ENCODE measurements at places on chromosomes 4 and X.

GRCh38 chr4:83536362-83537272, 709 bp downstream of the GPAT3 start:
- DNase-seq = no peak

GRCh38 chr4:113042502-113042901, 7.0 kb upstream of the ANK2 start:
- no peak for DNase-seq

GRCh38 chr4:34293459-34293858, 1950.9 kb downstream of the ARAP2 start:
- peak; percentile 13 for DNase-seq

- no peak for DNase-seq
Measured at GRCh38 chr4:52995360-52996030, 133.4 kb downstream of the RASL11B start.

- no peak for DNase-seq
Measured at GRCh38 chrX:114050075-114050796, 533.6 kb upstream of the HTR2C start.

DNA sequence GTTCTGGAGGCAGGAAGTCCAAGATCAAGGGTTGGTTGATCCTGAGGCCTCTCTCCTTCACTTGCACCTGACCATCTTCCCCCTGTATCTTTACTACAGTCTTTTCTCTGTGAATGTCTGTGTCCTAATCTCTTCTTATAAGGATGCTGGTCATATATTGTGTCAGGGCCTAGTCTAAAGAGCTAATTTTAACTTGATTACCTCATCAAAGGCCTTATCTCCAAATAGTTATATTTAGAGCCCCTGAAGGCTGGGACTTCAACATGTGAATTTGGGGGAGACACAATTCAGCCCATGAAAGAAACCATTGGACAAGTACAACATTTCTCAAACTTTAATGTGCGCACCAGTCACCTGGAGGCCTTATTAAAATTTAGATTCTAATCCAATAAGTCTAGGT, 62.8 kb upstream of the DYNLT3 start:
- DNase-seq = no peak

DNA sequence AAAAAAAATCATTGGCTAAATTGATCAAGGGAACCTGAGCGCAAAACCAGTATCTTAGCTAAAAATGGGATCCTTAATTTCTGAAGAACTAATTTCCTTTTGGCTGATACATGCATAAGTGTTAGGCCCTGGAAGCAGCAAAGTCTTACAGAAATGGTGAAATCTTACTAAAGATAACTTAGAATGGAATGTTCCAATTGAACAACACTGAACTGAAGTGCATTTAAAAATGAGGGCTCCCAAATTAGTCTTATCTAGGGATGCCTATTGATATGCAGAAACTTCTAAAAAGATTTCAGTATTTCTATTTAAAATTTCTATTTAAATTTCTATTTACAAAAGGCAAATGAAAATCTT, 120.7 kb upstream of the BANK1 start:
- DNase-seq = no peak

DNA sequence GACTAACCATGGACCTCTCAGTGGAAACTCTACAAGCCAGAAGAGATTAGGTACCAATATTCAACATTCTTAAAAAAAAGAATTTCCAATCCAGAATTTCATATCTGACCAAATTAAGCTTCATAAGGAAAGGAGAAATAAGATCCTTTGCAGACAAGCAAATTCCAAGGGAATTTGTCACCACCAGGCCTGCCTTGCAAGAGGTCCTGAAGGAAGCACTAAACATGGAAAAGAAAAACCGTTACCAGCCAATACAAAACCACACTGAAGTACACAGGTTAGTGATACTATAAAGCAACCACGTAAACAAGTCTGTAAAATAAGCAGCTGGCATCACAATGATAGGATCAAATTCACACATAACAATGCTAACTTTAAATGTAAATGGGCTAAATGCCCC, 156.6 kb downstream of the FAM13A start:
- DNase-seq = peak; percentile 35

DNA sequence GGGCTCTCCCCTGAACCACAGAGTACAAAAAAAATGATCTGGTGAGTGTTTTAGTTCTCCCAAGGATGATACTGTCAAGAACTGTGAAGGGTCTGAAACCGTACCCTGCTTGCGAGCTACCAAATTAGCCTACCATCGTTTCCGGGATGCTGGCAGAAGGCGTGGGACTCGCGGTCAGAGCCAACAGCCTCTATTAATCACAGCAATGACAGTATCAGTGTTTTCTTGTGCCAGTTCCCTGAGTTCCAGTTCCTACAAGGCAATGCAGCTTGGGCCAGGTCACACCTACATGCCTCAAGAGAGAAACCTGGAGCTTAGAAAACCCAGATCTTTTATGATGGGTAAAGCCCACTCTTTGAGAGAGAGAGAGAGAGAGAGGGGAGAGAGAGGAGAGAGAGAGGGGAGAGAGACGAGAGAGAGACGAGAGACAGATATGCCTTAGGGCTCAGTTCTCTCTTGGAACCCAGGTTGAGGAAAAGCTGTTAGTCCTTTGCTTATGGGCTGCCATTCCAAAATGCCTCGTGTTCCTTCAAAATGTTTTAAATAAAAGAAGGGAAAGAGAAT, 327.8 kb downstream of the ARHGAP10 start:
- no peak for DNase-seq

DNA sequence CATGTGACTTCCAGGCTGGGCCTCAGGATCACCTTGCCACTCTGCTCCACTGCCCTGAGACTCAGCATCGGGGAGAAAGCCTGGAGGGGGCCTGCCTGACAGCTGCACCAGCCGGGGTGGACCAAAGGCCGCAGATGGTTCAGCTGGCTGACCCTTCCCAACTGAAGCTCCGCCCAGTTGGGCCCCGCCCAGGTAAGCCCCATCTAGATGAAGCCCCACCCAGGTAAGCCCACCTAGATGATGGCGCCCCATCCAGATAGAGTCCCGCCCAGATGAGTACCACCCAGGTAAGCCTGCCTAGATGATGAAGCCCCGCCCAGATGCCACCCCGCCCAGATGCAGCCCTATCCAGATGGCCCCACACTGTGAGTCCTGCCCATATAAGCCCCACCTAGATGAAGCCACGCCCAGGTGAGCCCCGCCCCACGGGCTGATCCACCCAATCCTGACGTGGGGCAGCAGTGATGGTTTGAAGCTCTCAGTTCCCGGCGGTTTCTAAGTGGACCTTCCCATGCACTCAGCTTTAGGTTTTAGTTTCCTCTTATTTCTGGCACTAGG, 10.0 kb downstream of the ZFYVE28 start:
- DNase-seq = peak; percentile 35

DNA sequence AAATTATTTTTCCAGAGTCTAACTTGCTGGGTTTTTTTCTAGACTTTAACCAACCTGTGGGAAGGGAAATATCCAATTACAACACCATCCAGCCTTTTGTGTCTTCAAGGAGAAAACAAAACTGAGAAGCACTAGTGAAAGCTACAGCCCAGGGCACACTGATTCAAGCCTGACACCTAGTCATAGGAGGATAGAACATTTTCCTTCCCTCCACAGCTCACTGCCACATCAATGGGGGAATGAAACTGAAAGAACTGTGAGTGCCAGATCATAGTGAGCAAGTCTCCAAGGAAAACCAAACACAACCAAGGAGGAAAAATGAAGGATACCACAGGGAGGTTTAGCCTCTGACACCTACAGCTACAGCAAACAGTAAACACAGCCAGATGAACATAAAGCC, 43.3 kb upstream of the MAGEA8 start:
- no peak for DNase-seq

GRCh38 chr4:18318682-18319388, 297.3 kb upstream of the LCORL start:
- DNase-seq = peak; percentile 1

- no peak for DNase-seq
Measured at GRCh38 chrX:72470117-72470516, 102.5 kb downstream of the HDAC8 start.

GRCh38 chr4:95050980-95051701, 293.4 kb downstream of the BMPR1B start:
- no peak for DNase-seq

DNA sequence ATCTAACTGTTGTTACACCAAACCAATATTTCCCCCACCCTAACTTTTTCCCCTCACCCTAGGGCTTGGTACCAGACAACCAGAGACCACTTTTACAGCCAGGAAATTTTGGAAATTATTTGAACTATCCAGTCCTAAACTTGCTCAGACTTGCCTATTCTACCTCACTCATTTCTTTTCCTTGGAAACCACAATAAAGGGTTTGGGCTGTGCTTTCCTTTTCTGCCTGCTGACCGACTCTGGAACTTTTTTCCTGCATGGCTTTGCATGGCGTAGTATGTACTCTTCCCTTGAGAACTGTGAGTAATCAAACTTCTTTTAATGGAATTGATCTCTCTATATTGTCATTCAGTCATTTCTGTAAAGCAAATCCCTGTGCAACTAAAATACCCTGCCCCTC, 516.5 kb upstream of the FTHL17 start:
- no peak for DNase-seq

DNA sequence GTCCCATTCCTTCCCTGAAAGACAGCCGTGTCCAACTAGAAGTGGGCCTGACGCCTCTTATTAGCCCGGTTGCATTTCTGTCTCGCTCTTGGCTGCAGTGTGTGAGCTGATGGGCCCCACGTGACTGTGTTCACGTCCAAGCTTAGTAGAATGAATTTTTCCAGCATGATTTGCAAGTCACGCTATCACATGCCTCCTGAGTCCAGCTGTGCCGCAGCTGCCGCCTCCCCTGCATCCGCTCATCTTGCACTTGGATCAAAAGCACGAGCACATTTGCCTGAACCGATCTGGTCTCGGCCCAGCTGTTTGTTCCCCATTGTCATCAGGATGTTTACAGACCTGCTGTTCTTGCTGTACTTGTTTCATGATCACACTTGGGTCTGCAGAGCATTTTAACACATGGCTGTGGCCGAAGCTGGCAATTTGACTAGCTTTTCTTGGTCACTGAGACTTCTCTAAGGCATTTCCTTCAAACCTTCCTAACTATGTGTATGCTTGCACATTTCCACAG, 126.5 kb downstream of the KIT start:
- DNase-seq = no peak

All from A172 (cell line).